Dermis microvascular lymphatic vessel endothelial cell (primary cell): ENCODE measurements at places on chromosomes 4 and X. TPM values are rescaled to one million over a fixed set of nuclear protein-coding genes. Genes with fewer than 3 reads are reported as not detected.
A peak's percentile ranks its signal among the peaks of the same experiment; 100 is the strongest.

DNA sequence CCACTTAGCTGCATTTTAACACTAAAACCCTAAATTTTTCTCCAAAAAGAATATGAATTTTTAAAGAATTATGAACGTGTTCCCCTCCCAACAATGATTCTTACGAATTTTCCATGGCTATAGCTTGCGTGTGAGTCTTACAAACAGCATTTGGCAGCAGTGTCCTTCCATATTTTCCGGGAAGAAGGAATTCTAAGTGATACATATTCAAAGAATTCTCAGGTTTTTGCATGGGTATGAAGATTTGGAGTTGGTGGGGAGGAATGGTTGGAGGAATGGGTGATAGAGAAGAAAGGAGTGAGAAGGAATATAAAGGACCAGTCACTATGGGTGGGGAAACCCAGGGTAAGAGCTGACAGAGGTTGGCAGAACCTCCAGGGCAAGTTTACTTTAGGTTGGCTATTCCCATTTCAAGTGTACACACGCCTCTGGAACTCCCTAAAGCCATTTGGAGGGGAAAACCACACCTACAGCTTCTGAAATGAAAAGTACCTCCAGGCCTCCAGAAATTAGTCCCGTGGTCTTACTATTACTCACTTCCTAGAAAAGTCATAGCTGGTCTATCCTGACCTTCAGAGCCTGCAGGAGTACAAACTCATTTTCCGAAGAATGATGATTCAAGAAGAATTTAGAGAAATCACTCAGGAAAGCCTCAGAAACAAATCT, 420.8 kb upstream of the DIPK2B start:
- peak; percentile 58 for DNase-seq

DNA sequence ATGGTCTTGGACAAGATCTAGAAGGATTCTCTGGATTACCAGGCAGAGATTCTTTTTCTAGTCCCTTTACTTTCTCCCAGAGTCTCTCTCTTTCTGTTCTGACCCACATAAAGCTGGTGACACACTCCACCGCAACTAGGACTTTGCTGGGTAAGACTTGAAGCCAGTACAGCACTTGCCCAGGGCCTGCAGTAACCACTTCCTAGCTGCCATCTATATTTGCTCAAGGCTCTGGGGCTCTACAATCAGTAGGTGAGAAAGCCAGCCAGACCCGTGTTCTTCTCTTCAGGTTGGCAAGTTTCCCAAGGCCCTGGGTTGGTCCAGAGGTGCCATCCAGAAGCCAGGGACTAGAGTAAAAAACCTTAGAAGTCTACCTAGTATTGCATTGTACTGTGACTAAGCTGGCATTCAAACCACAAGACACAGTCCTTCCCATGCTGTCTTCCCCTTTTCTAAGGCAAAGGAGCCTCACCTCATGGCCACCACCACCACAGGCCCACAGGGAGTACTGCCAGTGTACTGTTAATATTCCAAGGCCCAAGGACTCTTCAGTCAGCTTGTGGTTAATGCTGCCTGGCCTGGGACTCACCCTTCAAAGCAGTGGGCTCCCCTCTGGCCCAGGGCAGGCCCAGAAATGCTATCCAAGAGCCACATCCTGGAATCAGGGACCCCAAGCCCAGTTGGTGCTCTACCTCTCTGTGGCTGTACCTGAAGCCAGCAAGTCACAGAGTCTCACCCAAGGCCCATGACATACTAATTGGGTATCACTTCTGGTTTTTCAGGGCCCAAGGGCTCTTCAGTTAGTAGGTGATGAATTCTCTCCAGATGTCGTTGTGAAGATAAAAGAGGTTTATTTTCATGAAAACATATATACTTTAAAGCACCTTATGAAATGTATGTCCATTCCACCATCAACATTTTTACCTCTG, 54.7 kb downstream of the CD38 start:
- DNase-seq = no peak

DNA sequence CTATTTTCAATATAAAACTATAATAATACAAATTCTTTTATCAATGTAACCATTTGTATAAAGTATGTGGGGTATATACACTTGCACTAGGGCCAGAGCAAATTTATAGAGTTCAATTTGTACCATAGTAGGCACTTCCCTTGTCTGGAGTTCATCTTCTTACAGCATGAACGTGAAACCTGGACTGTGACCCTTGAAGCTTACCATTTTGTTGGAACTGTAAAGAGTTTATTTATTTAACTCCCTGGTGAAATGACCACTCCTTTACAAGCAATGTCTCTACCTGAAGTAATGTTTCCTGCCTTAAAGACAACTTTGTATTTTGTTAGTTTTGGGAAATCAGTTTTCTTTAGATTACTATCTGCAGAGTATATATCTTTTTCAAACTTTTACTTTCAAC, 188.2 kb downstream of the ARAP2 start:
- DNase-seq = no peak

Gene IL13RA2
- 0.13 and 1.0 TPM in 2 replicates for total RNA-seq

GRCh38 chr4:139728840-139729239, 63.2 kb downstream of the MGST2 start:
- no peak for DNase-seq

GRCh38 chr4:3517731-3518510, 14.3 kb downstream of the LRPAP1 start:
- DNase-seq = no peak

GRCh38 chr4:6929339-6929811, 19.7 kb downstream of the TBC1D14 start:
- no peak for DNase-seq

Gene RS1
- not detected in 2 replicates for total RNA-seq

Gene MAGEC2
- not detected in 2 replicates for total RNA-seq

GRCh38 chr4:6200922-6201362, 593 bp upstream of the JAKMIP1 start:
- no peak for DNase-seq

Gene ABCE1
- 124 and 128 TPM in 2 replicates for total RNA-seq

GRCh38 chr4:73676861-73677323, 56.7 kb upstream of the RASSF6 start:
- peak; percentile 30 for DNase-seq

DNA sequence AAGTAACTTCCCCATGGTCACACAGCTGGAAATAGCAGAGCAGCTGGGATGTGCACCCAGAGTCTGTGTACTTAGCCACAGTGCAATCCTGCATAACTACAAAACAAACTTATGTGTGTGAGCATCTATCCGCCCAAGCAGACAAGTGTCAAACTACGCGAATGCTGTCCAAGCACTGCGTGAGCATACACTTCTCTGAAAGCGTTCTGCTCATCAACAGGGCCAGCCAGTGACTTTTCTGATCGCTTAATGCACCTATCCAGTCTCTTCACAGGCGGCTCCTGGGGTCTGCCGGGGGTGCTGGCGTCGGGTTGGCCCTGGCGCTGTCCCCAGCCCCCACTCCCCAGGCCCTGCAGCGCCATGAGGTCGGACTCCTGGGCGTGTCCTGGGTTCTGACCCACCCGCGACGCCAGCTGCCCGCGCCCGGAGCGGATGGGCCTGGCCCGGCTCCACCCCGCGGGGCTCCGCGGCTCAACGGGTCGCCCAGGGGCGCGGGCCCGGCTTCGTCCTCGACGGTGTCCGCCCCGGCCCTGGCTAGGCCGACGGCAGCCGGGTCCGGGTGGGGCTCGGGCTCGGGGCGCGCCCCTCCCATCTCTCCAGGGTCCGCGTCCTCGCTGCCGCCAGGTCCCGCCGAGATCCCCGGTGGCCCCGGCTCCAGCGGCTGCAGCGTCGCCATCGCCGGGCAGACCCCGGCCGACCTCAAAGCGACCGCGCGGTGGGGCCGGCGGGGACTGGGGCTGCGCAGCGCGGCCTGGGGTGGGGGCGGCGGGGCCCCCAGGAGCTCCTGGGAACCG, 1.3 kb upstream of the ZNF141 start:
- DNase-seq = peak; percentile 15

GRCh38 chr4:124631760-124632159, 80.8 kb downstream of the ANKRD50 start:
- no peak for DNase-seq

GRCh38 chr4:152579916-152580315, 44.0 kb upstream of the FBXW7 start:
- no peak for DNase-seq

Gene GNRHR
- not detected in 2 replicates for total RNA-seq

Gene SSX4
- total RNA-seq = not detected in 2 replicates

Gene SMARCAD1
- 26.3 and 28.6 TPM in 2 replicates for total RNA-seq

GRCh38 chrX:75067931-75068330, 88.2 kb downstream of the ABCB7 start:
- no peak for DNase-seq

DNA sequence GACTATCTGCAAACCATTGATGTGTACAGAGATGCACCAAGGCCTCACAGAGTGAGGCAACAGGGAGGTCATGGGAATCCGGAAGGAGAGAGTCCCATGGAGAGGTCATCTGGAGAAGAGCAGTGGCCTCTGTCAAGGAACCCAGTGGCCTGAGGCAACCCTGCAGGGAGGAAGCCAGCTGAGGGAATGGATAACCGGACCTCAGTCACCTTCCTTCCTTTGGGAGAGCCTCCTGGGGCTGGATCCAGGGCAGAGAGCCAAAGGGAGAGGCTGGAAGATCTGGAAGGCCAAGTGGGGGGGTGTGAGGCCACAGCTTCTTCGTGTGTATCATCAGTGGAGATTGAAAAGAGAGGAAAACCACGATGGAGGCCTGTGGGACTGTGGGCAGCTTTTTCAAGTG, 24.3 kb upstream of the CD38 start:
- peak; percentile 97 for DNase-seq

DNA sequence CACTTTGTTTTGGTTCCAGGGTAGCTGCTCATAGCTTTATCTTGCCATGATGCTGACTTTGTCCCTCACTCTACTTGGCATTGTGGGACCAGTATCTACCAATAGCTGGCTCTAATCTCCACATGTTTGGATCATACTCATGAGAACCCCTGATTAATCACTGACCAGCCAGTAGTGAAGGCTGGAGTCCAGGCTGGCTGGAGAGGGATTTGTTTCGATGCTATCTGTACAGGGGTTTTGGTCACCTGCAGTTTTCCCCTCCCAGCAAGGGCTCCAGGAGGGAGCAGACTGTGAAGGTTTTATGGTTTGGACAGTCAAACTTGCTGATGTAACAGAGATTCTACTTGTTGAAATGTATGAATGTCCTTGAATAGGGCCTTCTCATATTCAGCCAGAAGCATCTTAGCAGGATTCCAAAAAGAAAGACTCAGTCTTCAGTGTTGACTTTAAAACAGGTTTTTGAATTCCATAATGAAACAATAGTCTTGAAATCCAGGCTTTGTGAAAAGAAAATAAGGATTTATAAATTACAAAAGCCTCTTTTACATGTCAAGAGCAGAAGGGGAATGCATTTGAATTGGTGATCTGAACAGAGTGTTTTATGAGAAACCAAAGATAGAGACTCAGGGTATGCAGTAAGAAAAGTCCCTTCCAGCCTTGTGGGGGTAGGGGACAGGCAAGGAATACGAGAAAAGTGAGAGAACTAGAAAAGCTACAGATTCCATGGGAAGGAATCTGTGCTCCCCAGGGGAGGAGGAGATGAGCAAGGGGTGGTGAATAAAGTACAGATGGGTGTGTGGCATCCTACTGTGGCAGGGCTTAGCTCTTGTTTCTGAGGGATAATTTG, 103.1 kb upstream of the SHISA3 start:
- no peak for DNase-seq

DNA sequence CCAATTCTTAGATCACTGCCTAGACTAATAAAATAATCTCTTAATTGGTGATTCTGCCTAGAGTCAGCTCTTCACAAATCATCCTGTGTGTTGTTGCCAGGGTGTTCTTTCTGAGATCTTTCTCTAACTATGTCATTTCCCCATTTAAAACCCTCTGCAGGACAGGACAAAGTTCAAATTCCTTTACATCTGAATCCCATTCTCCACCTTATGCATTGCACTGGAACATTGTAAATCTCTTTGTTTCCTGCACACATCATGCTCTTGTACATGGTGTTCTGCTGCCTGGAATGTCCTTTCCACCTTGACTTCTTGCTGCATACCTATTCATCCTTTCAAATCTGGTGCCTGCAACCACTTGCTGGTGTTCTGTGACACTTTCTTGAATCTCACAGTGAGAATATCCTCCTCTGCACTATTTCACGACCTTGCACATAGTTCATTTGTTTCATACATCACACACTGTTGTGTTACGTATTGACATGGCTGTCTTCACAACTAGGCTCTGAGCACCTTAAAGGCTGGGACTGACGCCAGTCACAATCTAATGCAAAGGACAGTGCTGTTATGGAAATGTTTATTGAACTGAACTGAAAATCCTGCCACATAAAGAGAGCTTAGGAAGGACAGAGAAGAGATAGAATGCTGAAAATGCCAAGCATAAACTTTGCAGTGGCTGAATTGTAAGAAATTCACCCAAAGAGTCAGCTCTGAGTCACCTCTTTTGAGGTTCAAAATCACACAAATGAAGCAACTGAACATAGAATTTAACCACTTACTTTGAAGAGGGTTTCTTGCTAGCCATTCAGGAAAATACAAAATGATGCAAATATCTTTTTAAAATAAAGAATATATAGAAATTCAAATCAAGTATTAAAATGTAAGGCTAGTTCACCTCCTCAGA, 26.4 kb upstream of the SMIM14 start:
- peak; percentile 3 for DNase-seq

DNA sequence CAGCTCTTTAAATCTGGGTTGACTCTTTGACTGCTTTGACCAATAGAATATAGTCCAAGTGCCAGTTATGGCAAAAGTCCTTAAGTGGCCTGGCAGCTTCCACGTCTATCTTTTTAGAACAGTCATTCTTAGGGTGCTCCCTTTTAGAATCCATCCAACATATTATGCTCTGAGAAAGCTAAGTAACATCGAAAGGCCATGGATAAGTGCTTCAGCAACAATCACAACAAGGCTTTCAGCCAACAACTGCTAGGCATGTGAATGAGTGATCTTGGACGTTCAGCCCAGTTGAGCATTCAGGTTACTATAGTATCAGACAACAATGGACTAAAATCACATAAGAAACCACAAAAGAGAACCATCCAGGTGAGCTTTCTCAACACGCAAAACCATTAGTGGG, 818.7 kb downstream of the DMD start:
- DNase-seq = no peak

DNA sequence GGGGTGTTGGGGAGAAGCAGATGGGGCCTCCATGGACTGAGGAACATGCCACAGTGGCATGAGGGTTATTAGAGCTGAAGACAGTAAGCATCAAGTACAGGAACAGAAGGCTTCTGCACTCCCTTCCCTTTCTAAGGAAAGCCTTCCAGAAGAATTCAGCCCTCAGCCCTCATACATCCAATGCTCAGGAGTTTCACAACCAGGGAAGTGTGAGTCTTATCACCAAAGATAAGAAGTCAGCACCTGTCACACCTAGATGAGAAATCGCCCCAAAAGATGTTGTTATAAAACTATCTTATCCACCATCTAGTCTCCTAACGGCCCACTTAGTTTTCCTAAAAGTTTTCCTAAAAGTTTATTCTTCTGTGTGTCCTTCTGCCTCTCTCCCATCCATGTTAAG, 78.0 kb upstream of the STS start:
- no peak for DNase-seq

- DNase-seq = no peak
Measured at GRCh38 chr4:107747748-107748486, 27.9 kb upstream of the PAPSS1 start.
